Large intestine (tissue), 12 donors: ENCODE measurements at places on chromosomes 5 and 9. TPM values are rescaled to one million over a fixed set of nuclear protein-coding genes. Genes with fewer than 3 reads are reported as not detected.

GRCh38 chr5:176190886-176191755, 47.1 kb upstream of the SIMC1 start:
- no peaks in the 10 kb centered on the region for H3K36me3 ChIP-seq
- H3K4me1 ChIP-seq: no peaks in the 10 kb centered on the region
- H3K27me3 ChIP-seq: peaks cover 6% of the 10 kb centered on the region
- H3K27ac ChIP-seq: no peak overlapping the region
- H3K4me3 ChIP-seq: no peak overlapping the region

- peaks cover 61% of the 10 kb centered on the region for H3K36me3 ChIP-seq
- no peak overlapping the region for H3K27ac ChIP-seq
- no peak overlapping the region for H3K4me3 ChIP-seq
- H3K27me3 ChIP-seq: no peaks in the 10 kb centered on the region
Observed at GRCh38 chr5:179777909-179778308, 15.9 kb upstream of the LTC4S start.

GRCh38 chr5:107388141-107388861, 282.4 kb downstream of the EFNA5 start:
- no peaks in the 10 kb centered on the region for H3K36me3 ChIP-seq
- no peaks in the 10 kb centered on the region for H3K27me3 ChIP-seq
- no peak overlapping the region for H3K27ac ChIP-seq
- H3K4me3 ChIP-seq: no peak overlapping the region
- peak; percentile 42 for DNase-seq
- peaks cover 6% of the 10 kb centered on the region for H3K4me1 ChIP-seq

DNA sequence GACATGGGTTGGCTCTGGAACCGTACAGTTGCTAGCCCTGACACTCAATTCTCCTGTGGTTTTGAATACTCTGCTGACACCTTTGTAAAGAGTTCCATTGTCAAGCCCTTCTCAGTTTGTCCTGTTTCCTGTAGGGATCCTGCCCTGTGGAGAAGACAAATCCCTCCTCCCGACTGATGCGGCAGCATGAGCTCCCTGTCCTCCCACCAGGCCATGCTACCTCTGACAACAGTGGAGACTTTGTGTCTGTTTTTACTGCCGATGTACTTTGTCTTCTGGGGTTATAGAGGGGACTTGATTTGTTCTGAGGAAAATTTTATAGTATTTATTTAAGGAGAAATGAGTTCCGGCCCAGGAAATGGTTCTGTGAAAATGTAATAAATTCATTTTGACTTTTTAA, 57.8 kb downstream of the PRLR start:
- H3K36me3 ChIP-seq: peaks cover 8% of the 10 kb centered on the region
- H3K27me3 ChIP-seq: no peaks in the 10 kb centered on the region
- DNase-seq: peak; percentile 85
- H3K4me1 ChIP-seq: peaks cover 16% of the 10 kb centered on the region

- no peak overlapping the region for H3K4me3 ChIP-seq
- no peak for DNase-seq
- H3K27me3 ChIP-seq: no peaks in the 10 kb centered on the region
Observed at GRCh38 chr5:147601652-147602051, 91.8 kb upstream of the DPYSL3 start.

GRCh38 chr9:87567983-87568382, 70.3 kb downstream of the DAPK1 start:
- H3K27ac ChIP-seq: no peak overlapping the region
- no peak for DNase-seq
- peaks cover 40% of the 10 kb centered on the region for H3K4me1 ChIP-seq
- H3K36me3 ChIP-seq: no peaks in the 10 kb centered on the region

- H3K27me3 ChIP-seq: no peaks in the 10 kb centered on the region
- H3K4me3 ChIP-seq: no peak overlapping the region
- peak; percentile 14 for DNase-seq
- H3K4me1 ChIP-seq: no peaks in the 10 kb centered on the region
Observed at GRCh38 chr9:80503671-80504281, 932.0 kb downstream of the TLE4 start.

- no peaks in the 10 kb centered on the region for H3K27me3 ChIP-seq
- no peaks in the 10 kb centered on the region for H3K4me1 ChIP-seq
- H3K36me3 ChIP-seq: no peaks in the 10 kb centered on the region
Observed at GRCh38 chr9:69494763-69495162, 169.7 kb downstream of the ENTREP1 start.

GRCh38 chr9:92592946-92593861, 57.4 kb upstream of the ECM2 start:
- H3K4me1 ChIP-seq: peaks cover 2% of the 10 kb centered on the region
- H3K27ac ChIP-seq: no peak overlapping the region
- H3K27me3 ChIP-seq: no peaks in the 10 kb centered on the region
- H3K4me3 ChIP-seq: no peak overlapping the region

GRCh38 chr9:33651125-33651524, 127.1 kb downstream of the ANKRD18B start:
- no peaks in the 10 kb centered on the region for H3K36me3 ChIP-seq
- no peak for DNase-seq
- H3K4me1 ChIP-seq: no peaks in the 10 kb centered on the region
- H3K27me3 ChIP-seq: peaks cover 12% of the 10 kb centered on the region

GRCh38 chr9:120388003-120388855, 191.7 kb downstream of the CDK5RAP2 start:
- H3K4me3 ChIP-seq: no peak overlapping the region
- peaks cover 28% of the 10 kb centered on the region for H3K4me1 ChIP-seq
- H3K27ac ChIP-seq: no peak overlapping the region
- H3K27me3 ChIP-seq: no peaks in the 10 kb centered on the region
- H3K36me3 ChIP-seq: peaks cover 49% of the 10 kb centered on the region

GRCh38 chr9:95316794-95317118, 753 bp downstream of the FANCC start:
- peaks cover 11% of the 10 kb centered on the region for H3K4me1 ChIP-seq
- no peaks in the 10 kb centered on the region for H3K27me3 ChIP-seq
- peak overlapping the region; percentile 100 for H3K27ac ChIP-seq
- H3K36me3 ChIP-seq: no peaks in the 10 kb centered on the region
- peak overlapping the region; percentile 99 for H3K4me3 ChIP-seq

GRCh38 chr9:123682746-123683145, 247.2 kb downstream of the DENND1A start:
- DNase-seq: no peak
- peaks cover 10% of the 10 kb centered on the region for H3K4me1 ChIP-seq
- H3K27ac ChIP-seq: no peak overlapping the region
- peaks cover 31% of the 10 kb centered on the region for H3K27me3 ChIP-seq
- H3K4me3 ChIP-seq: no peak overlapping the region

DNAH5 gene
- polyA plus RNA-seq: 0.34 TPM

SLC46A2 gene
- polyA plus RNA-seq: 0.43 TPM

SIGMAR1 gene
- polyA plus RNA-seq: 79.9 TPM

CCL19 gene
- polyA plus RNA-seq: 3.9 TPM

ADRB2 gene
- 0.57 TPM for polyA plus RNA-seq

FOXD4 gene
- 0.42 TPM for polyA plus RNA-seq

MLLT3 gene
- 25.0 TPM for polyA plus RNA-seq

RNF183 gene
- 0.91 TPM for polyA plus RNA-seq

SNAPC3 gene
- polyA plus RNA-seq: 39.4 TPM

KCNN2 gene
- 0.48 TPM for polyA plus RNA-seq

SLC6A7 gene
- 5.7 TPM for polyA plus RNA-seq

FRMD3 gene
- polyA plus RNA-seq: 4.4 TPM

SVEP1 gene
- 8.7 TPM for polyA plus RNA-seq
